ENCODE measurements at places on chromosomes 4 and X. TPM values are rescaled to one million over a fixed set of nuclear protein-coding genes. Genes with fewer than 3 reads are reported as not detected.
A peak's percentile ranks its signal among the peaks of the same experiment; 100 is the strongest.

GRCh38 chr4:30822911-30823551 is 102.9 kb downstream of the PCDH7 start:
- H3K4me3 ChIP-seq: no peak overlapping the region
- H3K27ac ChIP-seq: no peak overlapping the region
- no peaks in the 10 kb centered on the region for H3K27me3 ChIP-seq
- no peak for DNase-seq
- H3K4me1 ChIP-seq: no peaks in the 10 kb centered on the region
- H3K36me3 ChIP-seq: no peaks in the 10 kb centered on the region

Gene RHOH
- 12.9 TPM for total RNA-seq

Gene CPZ
- 5.5 TPM for total RNA-seq

DNA sequence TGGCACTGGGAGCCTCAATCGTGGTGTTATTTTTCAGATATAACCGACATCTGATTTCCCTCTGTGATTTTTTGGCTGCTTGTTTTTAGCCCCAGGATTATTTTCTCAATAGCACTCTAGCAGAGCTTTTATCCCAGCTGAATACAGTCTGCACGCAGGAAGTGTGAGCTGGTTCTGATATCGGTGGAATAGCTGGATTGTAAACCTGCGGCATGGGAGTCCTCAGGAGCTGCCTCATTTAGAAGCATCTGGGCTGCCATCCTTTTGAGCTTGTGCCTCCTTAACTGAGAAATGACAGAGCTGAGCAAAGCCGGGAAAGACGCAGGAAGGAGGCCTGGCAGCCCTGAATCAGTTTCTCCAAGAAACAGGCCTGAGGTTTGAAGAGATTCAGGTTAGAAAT is 28.4 kb upstream of the GRPEL1 start:
- no peak overlapping the region for H3K4me3 ChIP-seq
- no peaks in the 10 kb centered on the region for H3K4me1 ChIP-seq
- no peaks in the 10 kb centered on the region for H3K36me3 ChIP-seq
- H3K27me3 ChIP-seq: no peaks in the 10 kb centered on the region
- no peak for DNase-seq

- no peak overlapping the region for H3K27ac ChIP-seq
- DNase-seq: no peak
- H3K4me3 ChIP-seq: no peak overlapping the region
- H3K4me1 ChIP-seq: no peaks in the 10 kb centered on the region
- no peaks in the 10 kb centered on the region for H3K36me3 ChIP-seq
These were observed 166.5 kb upstream of the PCDH7 start for GRCh38 chr4:30553706-30554105.

GRCh38 chr4:76704133-76704881 is 193.6 kb downstream of the SOWAHB start:
- no peaks in the 10 kb centered on the region for H3K27me3 ChIP-seq
- H3K4me3 ChIP-seq: no peak overlapping the region
- peaks cover 20% of the 10 kb centered on the region for H3K4me1 ChIP-seq
- peak overlapping the region; percentile 61 for H3K27ac ChIP-seq
- H3K36me3 ChIP-seq: no peaks in the 10 kb centered on the region

Gene H2BW2
- not detected for total RNA-seq

DNA sequence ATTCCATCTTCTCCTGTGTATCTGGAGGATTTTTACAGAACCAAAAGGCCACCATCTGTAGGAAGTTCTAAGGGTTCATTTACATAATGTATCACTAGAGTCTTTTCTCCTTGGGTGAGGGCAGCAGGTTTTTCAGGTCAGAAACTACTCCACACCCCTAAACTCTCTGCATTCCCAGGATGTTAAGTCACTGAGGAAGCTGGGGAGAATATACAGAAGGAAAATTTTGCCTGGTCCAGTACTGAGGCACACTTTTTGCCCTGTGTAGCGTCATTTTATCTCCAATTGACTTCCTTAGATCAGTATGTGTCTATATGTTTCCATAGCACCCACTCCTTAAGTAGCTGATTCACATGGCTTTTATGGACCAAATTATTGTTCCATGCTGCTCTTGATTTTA is 17.0 kb downstream of the XKRX start:
- H3K27ac ChIP-seq: no peak overlapping the region
- H3K4me3 ChIP-seq: no peak overlapping the region
- peak; percentile 14 for DNase-seq
- H3K27me3 ChIP-seq: peaks cover 4% of the 10 kb centered on the region

Gene TIGD4
- total RNA-seq: 2.1 TPM

GRCh38 chrX:30643313-30643821 is 9.9 kb upstream of the GK start:
- no peak overlapping the region for H3K27ac ChIP-seq
- H3K36me3 ChIP-seq: no peaks in the 10 kb centered on the region
- H3K4me3 ChIP-seq: no peak overlapping the region
- H3K4me1 ChIP-seq: no peaks in the 10 kb centered on the region
- H3K27me3 ChIP-seq: no peaks in the 10 kb centered on the region

All from lung (tissue), 17 donors.